ENCODE measurements at places on chromosomes 5 and 9.

DNA sequence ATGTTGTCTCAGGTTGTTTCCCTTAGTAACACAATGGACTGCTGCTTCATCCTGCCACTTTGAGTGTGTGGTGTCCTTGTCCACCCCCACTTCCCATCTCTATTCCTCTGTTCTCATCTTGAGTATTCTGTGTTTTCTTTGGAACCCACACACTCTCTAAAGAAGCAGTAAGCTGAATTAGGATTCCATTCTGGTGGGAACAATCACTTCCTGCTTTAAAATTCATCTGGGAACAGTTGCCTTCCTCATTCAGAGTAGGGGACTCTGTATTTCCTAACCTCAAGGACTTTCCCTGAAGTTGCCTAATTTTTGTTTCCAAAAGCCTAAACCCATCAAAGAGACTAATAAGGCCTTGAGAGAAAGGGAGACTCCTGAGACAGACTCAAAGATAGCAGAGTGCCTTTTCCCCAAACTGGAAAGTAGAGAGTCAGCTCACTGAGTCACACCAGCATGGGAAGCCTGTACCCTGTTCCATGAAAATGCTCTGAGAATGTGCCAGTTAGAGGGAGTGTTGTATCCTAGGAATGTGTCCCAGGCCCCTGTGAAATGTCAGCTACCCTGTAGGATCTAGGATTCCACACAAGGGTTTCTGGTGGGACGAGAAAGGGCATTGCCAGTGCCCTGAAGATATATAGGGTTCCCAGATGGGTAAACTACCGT, 63.6 kb downstream of the CCDC192 start:
- no peak for DNase-seq

GRCh38 chr5:110951373-110951791, 120.1 kb upstream of the TSLP start:
- DNase-seq, result no peak

DNA sequence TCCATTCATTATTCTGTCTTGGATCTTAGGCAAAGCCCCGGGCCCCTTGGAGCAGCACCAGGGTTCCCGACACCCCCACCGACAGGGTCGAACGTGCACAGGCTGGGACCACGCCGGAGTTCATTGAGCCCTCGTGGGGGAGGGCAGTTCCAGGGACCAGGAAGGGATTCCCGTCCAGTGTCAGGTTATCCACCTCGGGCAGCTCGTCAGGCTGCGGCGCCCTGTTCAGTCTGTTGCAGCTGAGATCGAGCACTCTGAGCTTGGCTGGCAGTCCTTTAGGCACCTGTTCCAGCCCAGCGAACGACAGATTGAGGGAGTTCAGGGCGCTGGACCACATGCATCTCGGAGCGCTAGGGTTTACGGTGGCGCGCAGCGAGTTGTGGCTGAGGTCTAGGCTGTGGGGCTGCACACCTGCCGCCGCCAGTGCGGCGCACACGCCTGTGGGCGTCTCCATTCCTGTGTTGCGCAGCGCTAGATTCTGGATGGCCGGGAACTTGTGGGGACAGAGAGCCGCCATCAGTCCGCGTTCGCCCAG, 1.1 kb downstream of the CD14 start:
- DNase-seq, result no peak

GRCh38 chr9:6907772-6908381, 150.1 kb downstream of the KDM4C start:
- DNase-seq, result no peak

DNA sequence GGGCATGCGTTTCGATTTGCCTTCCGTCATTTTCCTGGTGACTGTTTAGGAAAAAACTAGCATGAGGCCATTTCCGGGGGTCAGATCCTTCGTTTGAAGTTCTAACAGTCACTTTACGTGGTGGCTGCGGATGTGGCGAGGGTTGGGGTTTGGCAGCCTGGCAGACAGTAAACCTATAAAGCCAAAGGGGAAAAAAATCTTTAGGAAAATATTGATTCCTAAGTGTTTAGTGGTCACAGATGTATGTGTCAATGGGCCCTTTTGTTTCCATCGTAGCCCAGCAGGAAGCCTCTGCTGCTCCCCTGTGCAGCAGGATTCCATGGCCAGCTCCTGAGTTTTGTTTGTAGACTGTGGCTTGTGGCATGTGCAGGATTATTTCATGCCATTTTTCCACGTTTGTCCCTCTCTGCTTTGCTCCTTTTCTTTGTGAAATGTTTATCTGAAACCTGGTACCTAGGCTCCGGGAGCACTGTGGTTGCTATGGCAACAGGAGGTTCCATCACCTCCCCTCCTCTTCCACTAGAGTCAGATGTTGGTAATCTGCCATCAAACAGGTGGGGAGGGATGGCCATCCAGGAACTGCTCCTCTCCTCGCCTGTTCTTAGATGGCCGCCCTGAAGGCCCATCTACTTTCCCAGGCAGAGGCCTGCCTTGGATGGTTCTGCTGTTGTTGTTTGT, 202.3 kb downstream of the AOPEP start:
- DNase-seq, result no peak

DNA sequence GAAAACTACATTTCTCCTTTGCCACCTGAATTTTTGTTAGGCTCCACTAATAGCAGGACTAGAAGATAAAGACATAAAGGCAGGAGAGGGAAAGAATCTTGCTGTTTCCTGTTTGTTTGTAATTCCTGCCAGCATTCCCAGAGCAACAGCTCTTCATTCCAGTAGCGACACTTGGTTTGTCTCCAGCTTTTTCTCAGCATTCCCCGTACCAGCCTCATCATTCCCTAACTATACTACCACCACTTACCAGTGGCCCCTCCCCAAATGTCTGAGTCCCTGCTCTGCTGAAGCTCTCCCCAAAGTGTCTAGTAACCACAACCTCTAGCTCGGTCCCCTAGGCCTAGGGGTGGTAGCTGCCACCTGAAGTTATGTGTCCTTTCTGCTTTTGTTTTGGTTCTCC, 18.6 kb downstream of the CETN3 start:
- DNase-seq, result no peak

DNA sequence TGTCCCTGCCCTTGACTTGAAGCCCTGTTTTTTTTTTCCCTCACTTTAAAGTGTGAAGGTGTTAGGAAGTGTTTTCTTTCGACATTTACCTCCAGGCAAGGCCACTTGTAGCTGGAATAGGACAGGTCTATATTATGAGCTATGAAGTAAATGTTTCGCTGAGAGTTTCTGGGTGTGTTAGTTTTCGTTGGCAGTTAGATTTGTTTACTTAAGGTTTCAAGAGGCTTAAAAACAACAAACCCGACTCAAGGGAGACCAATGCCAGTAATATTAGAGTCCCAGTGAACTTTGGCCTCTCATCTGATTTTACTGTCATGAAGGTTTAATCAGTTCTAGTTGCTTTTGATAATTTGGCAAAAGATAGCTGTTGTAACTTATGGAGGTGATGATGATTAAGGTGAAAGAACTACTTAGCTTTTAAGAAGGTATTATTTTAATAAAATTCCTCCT, 25.2 kb downstream of the OCLN start:
- no peak for DNase-seq

Data from GM06990 (cell line).